ENCODE measurements at places on chromosomes 7 and 10.

DNA sequence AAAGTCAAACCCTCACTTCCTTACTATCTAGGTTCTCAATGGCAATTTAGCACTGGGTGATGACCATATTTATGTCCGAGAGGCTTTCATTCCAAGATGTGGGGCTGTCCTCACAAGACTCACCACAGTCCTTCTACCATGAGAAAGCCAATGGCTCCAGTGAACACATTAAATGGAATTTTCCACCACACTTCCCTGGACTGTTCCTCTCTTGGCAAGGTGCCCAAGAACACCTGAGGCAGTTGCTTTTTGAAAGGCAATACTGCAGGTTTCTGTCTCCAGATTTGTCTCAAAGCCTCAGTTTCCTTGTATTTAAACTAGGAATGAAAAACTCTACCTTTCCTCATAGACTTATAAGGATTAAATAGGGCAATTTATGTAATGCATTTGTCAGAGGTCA lies 24.2 kb downstream of the AFAP1L2 start:
- no peak for DNase-seq

- DNase-seq: peak; percentile 4
Observed at GRCh38 chr7:76202666-76203030, 952 bp downstream of the SRRM3 start.

DNA sequence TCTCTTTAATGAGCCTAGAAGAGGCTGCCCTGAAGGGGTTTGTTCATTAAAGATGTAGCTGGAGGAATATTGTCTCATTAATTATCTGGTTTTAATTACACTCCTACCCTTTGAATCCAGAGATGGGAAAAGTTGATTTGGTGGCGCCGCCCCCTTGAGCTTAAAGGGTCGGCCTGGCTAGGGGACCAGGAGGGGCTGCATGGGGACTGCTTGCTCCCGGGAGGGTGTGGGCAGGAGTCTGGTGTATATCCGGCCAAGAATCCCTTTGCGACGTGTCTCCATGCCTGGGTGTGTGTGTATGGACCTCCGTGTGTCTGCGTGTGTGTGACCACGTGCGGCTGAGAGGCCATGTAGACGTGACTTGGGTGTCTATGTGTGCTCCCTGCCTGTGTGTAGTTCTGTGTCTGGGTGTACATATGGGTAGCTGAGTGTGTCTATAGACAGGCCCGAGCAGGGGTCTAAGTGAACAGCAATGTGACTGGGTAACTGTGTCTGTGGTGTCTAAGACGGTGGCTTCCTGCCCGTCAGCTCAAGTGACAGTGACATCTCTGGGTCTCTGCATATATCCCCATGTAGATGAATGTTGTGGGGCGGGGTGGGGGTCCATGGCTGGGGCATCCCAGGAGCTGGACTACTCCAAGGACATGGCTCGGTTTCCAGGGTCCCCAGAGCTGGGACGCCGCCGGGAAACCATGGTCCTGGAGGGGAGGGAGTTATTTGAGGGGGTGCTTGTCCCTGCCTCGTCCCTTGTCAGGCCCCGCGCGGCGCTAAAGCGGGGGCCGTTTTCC lies 10.7 kb downstream of the LBX1 start:
- no peak for DNase-seq

DNA sequence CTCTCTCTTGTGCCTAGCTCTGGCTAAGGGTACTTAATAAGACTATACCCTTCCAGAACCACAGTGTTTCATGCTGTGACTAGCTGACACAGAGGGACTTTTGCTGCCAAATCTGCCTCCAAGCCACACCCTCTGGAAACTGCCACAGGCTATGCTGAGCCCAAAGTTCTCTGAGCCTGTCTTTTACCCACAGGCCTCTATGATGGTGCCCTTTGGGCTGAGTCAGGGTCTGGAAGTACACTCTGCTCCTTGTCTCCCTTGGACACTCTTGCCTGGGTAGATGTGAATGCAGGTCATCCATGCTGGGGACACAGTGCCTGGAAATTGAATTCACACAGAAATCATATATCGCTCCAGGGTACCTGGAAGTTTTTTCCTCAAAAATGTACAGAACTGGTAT lies 22.6 kb downstream of the DYDC1 start:
- DNase-seq: no peak

- no peak for DNase-seq
Observed at GRCh38 chr10:24118246-24118645, 90.7 kb upstream of the KIAA1217 start.

GRCh38 chr10:27710014-27710413 lies 35.6 kb downstream of the MKX start:
- no peak for DNase-seq

- DNase-seq: no peak
Observed at GRCh38 chr10:58412502-58412961, 27.3 kb downstream of the TFAM start.

- DNase-seq: no peak
Observed at GRCh38 chr7:11604505-11604904, 227.5 kb downstream of the THSD7A start.

- DNase-seq: peak; percentile 67
Observed at GRCh38 chr7:12570168-12570533, 369 bp upstream of the SCIN start.

DNA sequence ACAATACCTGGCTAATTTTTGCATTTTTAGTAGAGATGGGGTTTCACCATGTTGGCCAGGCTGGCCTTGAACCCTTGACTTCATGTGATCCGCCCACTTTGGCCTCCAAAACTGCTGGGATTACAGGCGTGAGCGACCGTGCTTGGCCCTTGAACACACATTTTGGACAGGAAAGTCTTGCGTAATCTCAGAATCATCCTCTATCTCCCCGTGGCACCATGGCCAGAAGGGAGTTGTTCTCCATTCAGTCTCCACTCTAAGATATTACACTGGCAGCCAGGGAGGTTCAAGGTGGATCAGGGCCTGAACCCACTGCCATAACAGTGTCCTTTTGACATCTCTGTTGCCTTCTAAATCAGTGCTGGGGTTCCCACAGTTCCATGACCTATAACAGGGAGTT lies 29.2 kb upstream of the GALNTL5 start:
- DNase-seq: no peak

GRCh38 chr10:36351159-36351558 lies 709.1 kb upstream of the FZD8 start:
- DNase-seq: no peak

GRCh38 chr10:72254813-72255568 lies 18.7 kb upstream of the DDIT4 start:
- no peak for DNase-seq

DNA sequence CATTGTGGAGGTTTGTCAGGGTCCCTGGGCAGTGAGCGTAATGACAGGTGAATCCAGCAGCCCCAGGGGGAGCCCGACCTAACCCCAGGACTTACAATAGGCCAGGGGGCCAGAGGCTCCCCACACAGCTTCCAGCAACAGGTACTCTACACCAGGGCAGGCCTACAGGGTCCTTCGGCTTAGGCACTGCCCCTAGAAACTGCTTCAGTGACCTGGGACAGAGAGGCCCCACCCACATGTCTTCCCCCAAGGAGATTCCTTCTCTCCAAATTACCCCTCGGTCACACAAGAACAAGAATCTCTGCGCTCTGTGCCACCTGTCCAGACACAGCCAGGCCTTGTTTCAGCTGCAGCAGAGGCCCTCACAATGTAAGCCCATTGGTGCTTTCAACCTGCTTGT lies 24.4 kb downstream of the SKIDA1 start:
- no peak for DNase-seq

GRCh38 chr10:13758312-13758711 lies 171.5 kb downstream of the PRPF18 start:
- no peak for DNase-seq

DNA sequence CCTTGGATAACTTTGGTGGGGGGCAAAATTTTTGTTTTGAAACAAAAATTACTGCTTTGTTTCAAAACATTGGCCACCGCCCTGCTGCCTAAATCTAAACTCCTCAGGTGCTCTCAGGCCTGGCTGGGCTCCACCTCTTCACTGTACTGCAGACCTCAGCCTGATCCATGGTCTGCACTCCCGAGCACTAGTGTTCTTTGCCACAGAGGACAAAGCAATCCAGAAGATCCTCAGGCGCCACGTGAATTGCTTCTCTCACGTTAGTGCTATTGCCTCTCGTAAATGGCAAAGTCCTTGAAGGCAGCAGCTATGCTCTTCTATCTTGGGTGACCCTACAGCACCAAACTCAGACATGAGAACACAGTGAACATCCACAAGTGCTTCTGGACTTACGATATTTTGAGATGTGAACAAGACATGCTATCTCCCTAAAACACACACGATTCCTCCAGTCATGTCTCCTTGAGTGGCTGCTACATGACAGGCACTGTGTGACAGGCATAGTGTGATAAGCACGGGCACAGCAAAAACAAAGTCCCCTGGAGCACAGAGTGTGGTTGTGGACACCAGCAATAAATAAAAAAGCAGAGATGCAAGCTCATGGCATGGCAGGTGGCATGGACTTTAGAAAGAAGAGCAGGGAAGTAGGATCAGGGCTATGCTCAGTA lies 582.1 kb upstream of the DPP6 start:
- DNase-seq: no peak

DNA sequence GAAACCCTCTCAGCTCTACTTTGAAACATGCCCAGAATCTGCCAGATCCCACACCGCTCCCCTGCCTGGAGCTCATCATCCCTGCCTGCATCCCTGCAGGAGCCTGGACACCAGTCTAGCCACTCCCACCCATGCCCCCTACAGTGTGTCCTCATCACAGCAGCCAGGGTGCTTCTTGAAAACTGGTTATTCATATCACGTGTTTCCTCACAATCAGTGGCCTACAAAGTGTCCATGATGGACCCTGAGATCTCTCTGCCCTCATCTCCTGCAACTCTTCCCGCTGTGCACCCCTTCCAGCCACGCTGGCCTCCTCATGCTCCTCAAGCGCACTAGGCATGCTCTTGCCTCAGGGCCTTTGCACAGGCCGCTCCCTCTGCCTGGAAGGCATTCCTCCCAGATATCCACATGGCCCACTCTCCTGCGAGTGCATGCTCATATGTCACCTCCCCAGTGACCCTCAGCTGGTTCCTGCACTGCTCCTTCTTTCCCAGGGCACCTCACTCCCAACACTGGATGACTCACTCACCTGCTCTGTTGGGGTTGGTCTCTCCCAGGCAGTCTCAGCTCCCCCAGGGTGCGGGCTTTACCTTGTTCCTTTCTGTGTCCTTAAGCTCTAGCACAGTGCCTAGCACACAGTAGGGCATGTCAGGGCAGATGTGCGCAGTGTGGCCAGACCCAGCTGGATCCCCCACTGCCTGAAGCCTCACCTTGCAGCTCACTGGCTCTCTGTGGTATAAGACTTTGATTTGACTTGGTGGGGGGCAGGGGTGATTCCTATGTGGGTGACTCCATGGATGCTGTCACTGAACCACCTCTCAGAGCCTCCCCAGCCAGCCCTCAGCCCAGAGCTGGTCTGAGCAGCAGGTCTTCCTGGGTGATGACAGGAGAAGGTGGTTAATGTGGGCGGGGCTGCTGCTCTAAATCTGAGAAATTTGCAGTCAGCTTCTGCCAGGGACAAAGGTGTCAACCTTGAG lies 37.3 kb downstream of the CDH23 start:
- DNase-seq: no peak

GRCh38 chr10:69730251-69731156 lies 71.2 kb upstream of the COL13A1 start:
- DNase-seq: no peak

- DNase-seq: peak; percentile 61
Observed at GRCh38 chr10:43138021-43138756, at the start of gene CSGALNACT2. Gene CSGALNACT2, plus strand, starts transcription at chr10:43138445. Its CDS starts 16,705 bp downstream, at chr10:43155150.

DNA sequence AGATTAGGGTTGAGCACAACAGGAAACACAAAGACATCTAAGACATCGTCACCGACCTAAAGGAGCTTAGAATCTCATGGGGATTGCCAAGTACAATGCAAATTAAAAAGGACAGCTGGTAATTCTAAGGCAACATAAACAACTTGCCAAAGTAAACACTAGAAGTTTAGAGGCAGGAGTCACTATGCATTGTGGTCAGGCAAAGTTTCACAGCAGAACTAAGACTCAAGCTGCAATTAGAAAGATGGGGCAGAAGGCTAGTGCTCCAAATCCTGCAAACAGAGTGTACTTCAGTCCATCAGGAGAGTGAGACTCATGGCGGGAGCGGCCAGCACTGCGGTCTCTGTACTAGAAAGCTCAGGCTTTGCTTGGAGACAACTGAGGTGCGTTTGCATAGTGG lies 52.7 kb downstream of the HIPK2 start:
- DNase-seq: no peak

DNA sequence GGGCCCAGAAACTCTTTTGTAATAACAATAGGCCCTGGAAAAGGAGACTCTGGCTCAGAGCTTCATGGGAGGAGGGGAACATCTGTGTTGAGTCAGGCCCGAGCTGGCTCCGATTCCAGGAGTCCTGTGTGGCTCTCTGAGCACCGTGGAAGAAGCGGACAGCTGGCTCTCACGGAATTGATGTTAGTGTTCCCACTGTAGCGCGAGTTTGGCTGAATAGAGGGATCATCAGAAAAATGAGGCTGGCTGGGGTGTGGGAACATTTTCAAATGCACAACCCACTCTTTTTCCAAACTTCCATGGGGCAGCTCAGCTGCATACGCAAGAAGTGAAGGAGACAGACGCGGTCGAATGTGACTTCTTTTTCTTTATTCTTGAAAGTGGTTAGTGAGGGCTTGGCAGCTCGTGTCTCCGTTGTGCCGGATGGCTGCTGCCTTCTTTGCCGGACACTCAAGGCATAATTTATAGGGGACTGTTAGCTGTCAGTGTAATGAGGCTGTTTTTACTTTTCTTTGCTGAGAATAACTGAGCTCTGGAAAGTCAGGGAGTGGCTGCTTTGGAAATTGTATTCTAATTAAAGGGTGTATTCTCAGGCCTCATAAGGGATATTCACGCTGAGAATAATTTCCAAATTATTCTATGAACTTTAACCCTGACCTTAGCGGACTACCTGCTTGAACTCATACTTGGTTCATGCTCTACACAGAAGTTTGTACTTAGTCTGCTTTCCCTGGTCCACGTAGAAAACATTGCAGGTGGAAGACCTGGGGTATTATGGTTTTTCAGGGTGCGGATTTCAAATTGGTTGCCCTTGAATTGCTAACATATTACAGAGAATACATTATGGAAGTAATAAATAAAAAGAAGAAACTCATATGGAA lies 23.1 kb downstream of the MDFIC start:
- DNase-seq: no peak

DNA sequence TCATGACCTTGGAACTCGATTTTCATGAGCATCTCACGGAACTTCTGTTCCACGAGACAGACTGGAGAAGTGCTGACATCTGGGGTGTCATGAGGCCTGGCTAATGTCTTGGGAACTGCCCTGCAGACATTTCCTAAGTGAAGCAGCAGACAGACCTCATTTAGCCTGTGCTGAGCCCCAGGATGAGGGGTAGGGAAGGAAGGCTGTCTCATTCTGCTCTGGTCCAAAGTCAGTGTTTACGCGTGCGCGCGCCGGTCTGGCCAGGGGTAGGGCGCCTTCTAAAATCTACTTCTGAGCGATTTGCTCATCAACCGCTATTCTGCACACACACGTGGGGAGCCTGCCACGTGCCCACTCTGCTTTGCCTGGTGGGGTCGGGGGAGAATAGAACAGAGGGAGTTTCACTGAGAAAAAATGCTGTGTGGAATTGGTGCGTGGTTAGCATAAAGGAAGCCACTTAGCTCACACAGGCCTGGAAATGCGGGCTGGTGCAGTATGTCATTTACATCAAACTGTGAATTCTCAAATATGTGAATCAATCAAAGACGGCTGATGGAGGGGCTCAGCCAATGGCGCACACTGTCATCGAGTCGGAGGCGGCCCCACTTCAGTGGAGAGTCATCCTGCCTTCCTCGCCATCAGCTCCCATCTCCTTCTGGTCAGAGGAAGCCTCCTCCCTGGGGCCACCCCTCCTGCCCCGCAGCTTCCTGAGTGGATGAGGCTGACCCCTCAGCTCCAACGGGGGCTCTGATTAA lies 335.1 kb downstream of the ADARB2 start:
- no peak for DNase-seq
